Stimulated activated CD4-positive, alpha-beta T cell treated with anti-CD3 and anti-CD28 coated beads, Interleukin-4, amount 100 ng/mL, for 24 hours (primary cell): ENCODE measurements at places on chromosomes 13 and 19.
A peak's percentile ranks its signal among the peaks of the same experiment; 100 is the strongest.

GRCh38 chr19:32873247-32873959 is 3.8 kb upstream of the SLC7A9 start:
- DNase-seq = no peak

- DNase-seq = no peak
These were observed 5.9 kb downstream of the RTBDN start for GRCh38 chr19:12828494-12828893.

DNA sequence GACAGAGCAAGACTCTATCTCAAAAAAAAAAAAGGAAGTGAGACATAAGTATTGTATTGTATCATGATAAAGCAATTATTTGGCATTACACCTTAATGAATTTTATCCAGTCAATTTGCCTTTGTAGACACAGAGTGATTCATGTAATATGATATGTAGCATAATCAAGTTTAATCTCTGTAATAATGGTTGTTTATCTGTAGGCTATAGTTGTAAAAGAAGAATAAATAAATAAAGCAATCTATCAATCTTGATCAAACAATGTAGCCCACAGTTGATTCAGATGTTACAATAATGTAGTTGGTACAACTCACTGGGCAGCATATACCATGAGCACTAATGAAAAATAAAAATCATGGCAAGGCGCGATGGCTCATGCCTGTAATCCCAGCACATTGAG is 28.5 kb upstream of the CEACAM20 start:
- DNase-seq = no peak

DNA sequence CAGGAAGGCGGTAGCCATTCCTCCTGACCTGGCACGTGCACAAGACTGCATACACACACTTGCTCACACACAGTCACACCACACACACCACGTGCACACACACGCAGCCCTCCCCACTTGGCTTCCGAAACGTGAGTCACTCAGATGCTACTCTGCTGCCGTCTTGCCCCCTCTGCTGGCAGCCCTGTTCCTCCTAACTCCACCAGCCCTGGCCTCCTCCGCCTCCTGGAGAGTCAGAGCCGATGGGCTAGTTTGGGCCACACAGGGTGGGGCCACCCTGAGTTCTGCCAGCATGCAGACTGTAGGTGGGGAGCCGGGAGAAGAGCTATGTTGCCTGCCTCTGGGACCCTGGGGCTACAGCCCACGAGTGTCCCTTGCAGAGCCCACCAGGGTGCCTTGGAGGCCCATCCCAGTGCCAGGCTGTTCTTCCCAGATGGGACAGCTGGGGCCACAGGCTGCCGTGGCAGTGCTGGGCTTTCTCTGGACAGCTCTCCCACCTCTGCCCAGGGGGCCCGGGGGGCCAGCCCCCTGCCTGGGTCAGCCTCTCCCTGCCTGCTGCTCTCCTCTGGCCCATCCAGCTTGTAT is 12.1 kb downstream of the PIN1 start:
- DNase-seq = peak; percentile 57

DNA sequence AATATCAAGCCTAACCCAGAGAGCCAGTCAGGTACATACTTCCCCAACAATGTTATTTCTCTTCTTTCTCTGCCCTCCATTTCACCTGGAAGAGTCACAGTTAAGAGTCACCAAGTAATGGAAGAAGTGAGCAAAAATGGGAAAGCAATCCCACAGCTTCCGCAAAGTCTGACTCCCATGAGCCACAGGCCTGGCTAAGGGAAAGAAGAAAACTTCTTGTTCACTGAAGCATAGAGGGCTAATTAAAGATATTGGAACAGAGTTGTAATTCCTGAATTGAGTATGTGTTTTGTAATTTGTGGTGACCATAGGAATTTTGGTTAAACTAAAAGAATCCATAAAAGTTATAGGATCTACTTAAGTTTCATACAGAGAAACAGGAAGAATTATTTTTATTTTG is 830.9 kb upstream of the PCDH20 start:
- no peak for DNase-seq
